PC-3 (cell line): ENCODE measurements at places on chromosomes 7 and 10.

DNA sequence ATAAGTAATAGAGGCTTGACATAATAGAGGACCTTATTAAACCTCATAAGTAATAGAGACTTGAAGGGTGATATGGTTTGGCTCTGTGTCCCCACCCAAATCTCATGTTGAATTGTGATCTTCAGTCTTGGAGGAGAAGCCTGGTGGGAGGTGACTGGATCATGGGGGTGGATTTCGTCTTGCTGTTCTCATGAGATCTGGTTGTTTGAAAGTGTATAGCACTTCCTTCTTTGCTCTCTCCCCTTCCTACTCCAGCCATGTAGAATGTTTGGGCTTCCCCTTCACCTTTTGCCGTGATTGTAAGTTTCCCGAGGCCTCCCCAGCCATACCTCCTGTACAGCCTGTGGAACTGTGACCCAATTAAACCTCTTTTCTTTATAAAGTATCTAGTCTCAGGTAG is 8.6 kb downstream of the KIFBP start:
- DNase-seq, result no peak

GRCh38 chr7:127911968-127912511 is 119.2 kb downstream of the LRRC4 start:
- DNase-seq, result no peak

DNA sequence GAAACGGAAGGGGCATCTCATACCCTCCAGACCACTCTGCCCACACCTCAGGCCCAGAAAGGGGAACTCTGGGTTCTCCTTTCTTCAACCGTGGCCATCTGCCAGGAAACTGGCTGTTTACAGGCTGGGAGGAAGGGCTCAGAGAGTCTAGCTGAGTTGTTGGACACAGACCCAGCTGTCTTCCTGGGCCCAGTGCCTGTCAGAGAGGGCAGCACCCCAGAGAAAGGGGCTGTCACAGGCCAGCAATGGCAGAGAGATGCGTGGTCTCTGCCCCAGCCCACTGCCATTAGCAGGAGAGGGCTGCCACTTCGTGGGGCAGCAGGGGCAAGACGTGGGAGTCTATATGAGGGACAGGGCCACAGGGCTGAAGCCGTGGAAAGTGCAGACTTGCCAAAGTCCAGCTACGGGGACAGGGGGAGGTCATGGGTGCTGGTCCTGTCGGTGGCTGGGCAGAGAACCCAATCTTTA is 11.0 kb downstream of the GRID1 start:
- no peak for DNase-seq

- DNase-seq, result peak; percentile 51
These were observed 113.3 kb downstream of the MAGI2 start for GRCh38 chr7:79340212-79340611.

DNA sequence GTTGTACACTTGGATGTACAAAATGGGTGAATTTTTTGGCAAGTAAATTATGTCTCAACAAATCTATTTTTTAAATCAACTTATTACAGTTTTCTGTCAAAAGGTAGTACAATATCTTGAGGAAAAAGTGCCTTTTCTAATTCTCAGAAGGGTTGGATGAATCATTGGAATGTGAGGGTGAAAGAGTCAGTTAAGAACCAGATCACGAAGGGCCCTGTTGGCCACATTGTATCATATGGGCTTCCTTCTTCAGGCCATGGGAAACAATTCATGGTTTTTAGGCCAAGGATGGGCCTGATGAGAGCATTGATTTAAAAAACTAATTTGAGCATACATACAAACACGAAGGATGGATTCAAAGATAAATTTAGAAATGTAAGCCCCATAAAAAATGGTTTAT is 503.7 kb downstream of the TNS3 start:
- no peak for DNase-seq

- DNase-seq, result peak; percentile 31
These were observed 557 bp downstream of the TMEM120A start for GRCh38 chr7:75993689-75994387.

DNA sequence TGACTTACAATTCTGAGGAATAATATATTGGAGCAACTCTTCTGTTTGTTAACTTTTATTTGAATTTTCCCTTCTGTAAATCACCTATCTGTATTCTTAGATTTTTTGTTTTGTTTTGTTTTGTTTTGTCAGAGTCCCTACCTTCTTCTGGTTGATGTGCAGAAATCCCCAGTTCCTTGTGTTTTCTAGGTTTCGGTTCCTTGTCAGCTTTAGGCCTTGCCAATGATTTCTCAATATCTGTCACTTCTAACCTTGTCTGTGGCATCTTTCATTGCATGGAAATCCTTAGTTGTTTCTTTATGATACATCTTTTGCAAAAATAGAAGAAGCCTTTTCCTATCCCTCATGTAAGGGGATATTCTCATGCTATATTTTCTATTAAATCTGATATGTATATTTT is 21.7 kb upstream of the ST8SIA6 start:
- no peak for DNase-seq

- peak; percentile 68 for DNase-seq
These were observed 5.3 kb downstream of the CLDN15 start for GRCh38 chr7:101232141-101232850.

DNA sequence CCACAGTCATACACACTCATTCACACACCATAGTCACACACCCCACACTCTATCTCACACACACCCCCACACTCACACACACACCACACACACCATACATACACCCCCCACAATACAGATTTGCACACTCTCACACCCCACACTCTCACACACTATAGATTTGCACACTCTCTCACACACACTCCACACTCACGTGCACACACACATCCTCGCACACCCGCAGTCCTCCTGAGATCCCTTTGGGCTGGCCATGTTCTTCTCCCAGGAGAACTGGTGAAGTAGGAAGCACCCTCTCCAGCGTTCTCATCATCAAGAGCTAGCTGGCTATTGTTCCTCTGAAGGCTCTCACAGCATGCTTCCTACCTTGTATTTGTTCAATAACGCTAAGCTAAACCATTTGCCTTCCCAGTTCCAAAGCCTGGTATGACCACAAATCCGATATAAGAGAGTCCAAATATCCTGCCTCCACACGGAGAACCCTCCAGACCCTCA is 86.2 kb downstream of the HECW1 start:
- DNase-seq, result no peak

GRCh38 chr10:101768791-101769170 is 7.1 kb downstream of the FGF8 start:
- DNase-seq, result no peak

- no peak for DNase-seq
These were observed 208.7 kb downstream of the VTI1A start for GRCh38 chr10:112655722-112656121.

DNA sequence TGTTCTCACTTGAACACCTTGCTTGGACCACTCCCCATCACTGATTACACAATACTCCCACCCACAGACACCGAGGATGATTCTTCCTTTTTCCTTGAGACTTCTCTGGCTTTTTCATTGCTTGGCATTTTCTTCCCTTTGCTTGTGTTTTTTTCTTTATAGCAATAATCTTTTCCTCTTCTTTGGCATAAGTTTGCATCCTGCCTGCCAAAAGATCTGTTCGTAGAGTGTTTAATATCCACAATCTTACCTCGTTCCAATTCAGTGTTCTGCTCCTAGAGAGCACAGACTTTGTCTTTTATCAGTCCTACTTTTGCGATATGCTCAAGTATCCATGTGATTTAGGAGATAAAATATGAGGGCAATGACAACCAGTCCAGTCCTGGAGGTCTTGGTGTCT is 303.3 kb upstream of the CDC14C start:
- no peak for DNase-seq

GRCh38 chr7:20651960-20652544 is 36.6 kb downstream of the ABCB5 start:
- DNase-seq, result peak; percentile 54

DNA sequence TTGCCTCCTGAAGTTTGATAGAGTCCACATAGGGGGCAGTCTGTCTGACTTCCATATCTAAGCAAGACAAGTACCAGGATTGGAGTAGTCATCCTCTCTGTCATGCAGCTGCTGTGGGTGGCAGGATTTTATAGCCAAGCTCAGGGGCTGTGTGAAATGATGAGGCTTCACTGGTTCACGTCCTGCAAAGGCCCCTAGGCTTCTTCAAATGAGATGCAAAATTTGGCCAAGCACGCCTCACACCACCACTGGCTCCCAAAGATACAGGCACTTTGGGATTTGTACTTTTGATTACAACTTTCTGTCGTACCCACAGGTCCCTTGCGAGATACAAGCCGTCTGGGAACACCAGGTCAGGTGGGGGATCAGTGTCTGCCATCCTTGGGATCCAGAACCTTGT is 67.1 kb downstream of the WDFY4 start:
- no peak for DNase-seq

GRCh38 chr7:79211724-79212123 is 241.7 kb downstream of the MAGI2 start:
- DNase-seq, result no peak

DNA sequence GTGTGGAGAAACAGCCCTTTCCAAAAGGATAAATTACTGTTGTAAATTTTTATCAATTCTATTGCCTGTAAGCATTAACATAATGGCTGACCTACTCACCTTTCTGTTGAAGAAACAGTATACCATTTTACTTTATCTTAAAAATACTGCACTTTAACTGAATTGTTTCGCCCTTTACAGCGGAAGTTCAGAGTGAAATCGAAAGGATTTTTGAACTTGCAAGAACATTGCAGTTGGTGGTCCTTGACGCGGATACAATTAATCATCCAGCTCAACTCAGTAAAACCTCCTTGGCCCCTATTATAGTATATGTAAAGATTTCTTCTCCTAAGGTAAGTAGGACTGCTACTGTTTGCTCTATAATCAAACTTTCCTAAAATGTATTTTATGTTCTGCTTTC is 117.5 kb downstream of the NSUN6 start:
- no peak for DNase-seq

DNA sequence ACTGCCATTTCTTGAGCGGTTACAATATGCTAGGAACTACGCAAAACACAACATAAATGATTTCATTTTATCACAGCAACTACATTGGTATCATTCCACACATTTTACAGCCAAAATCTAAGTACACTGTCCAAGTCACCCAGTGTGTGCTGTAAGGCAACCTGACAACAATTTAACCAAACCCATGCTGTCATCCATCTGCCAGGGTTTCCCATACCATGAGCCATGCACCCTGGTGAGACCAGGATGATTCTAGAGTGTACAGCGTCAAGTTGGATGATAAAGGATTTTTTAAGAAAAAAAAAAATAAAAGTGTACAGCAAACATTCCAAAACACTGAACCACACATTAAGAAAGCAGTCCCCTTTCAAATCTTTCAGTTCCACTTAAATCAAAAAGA is 52.9 kb downstream of the PIK3AP1 start:
- DNase-seq, result no peak

DNA sequence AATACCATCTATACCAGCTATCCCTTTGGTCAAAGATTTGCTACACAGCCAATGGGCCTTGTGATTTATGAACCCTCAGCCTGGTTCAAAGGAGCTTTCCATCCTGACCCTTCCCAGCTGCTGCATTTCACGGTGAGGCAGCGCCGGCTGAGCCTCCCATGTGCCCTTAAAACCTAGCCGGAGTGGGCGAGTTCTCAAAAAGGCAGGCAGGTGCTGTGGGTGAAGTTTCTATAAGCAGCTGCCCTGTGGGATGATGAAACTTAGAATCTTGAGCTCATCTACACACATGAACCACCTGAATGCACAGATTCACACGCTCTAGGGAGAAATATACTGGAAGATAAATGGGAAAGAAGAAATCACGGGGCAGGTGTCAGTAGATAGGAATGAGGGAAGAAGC is 224.7 kb downstream of the MLLT10 start:
- DNase-seq, result no peak

GRCh38 chr10:42548254-42548653 is 90.1 kb downstream of the ZNF33B start:
- no peak for DNase-seq

DNA sequence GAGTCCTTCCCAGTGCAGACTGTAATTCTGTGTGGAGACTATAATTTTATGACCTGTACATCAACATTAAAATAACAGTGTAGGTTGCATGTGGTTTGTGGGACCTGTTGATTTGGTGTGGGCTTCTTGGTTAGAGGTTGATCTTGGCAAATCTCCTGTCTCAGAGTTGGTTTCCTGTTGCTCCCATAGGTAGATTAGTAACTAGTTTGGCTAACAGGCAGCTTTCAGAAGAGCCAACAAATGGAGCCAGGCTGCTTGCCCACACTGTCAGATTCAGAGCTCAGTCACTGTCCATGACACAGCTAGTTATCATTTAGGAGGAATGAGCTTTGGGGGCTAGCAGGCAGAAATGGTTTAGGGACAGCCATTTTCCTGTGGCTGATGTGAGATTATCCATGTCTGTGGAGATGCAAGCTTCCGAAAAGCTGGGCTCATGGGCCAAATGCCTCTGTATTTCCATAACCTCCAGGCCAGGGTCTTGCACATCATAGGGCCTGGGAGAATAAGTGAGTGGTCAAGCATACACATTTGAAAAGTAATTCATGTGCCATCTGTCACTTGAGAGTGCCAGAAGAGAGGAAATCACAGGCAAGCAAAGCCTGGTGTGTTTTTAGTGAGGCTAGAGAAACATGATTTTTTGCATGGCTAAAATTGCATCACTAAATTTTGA is 33.4 kb downstream of the CCM2 start:
- peak; percentile 10 for DNase-seq

- DNase-seq, result no peak
These were observed 445 bp downstream of the SSBP1 start for GRCh38 chr7:141738592-141739013.

- no peak for DNase-seq
These were observed 665.6 kb downstream of the MAGI2 start for GRCh38 chr7:78787854-78788253.

DNA sequence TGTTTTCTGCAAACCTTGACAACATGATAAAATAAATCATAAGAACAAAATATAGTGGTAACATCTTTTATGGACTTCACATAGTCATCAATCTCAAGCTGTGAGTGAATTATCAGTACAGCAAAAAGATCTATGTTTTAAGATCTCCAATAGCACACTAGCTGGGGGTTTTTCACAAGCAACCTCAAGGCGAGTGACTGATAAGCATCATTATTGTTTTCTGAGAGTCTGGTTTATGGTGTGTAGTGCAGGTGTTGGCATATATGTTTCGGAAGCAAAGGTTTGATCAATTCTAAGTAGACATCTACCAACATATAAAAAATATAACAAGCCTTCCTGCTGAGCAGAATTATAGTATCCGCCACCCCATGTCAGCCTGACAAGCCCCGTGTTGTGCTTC is 403.8 kb upstream of the MGMT start:
- DNase-seq, result no peak

DNA sequence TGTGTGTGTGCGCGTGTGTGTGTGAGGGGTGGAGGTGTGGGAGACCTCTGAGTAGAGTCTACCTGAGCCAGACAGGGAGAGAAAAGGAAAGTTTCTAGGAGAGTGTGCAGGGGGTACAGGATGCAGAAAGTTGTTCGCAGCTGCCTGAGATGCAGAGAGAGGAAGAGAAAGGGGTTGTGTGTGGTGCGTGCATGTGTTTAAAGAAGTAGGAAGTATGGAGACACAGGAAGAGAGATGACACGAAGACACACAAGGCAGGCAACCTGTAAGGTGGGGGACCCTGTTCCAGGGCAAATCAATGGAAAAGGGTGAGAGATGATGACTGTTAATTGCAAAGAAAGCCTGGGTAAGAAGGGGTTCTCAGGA is 52.2 kb downstream of the C10orf105 start:
- no peak for DNase-seq
